ENCODE measurements at places on chromosomes 4 and X.

DNA sequence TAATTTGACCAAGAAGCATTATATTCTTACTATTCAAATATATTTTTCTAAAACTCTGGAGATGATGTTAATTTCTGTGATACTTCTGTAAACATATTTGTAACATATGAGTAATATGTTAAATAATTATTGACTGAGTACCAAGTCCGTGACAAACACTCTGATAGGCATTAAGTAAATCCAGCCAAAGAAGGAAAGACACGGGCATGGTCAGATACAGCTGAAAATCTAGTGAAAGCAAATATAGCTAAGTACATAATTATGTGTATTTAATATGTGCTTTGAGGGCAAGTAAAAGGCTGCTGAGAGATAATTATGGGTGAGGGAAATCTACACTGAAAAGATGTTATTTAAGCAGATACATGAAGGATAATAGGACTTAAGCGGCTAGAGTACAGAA lies 1263.6 kb upstream of the ADGRL3 start:
- DNase-seq: no peak

DNA sequence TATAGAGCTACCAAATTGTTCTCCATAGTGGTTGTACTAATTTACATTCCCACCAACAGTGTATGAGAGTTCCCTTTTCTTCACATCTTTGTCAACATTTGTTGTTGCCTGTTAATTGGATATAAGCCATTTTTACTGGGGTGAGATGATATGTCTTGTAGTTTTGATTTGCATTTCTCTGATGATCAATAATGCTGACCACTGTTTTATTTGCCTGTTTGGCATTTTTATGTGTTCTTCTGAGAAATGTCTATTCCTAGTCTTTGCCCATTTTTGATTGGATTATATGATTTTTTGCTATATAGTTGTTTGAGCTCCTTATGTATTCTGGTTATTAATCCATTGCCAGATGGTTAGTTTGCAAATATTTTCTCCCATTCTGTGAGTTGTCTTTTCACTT lies 44.3 kb downstream of the ACTRT1 start:
- DNase-seq: no peak

DNA sequence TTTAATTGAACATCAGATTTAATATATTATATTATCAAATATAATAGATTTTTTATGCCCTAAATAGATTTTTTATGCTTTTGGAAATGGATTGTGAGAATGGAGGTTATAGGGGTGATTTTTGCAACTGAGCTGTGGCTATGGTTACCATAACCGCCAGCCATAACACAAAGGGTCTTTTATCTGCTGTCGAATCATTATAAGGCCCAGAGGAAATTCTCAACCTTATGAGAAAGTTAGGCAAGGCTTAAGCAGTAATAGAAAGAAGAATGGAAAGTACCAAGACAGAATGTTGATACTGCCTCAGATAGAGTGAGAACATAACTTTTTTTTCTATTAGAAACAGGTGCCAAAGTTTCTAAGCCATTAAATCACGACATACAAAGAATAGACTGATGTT lies 26.3 kb upstream of the CXCL6 start:
- no peak for DNase-seq

GRCh38 chr4:164383358-164384220 lies 370.3 kb upstream of the SMIM31 start:
- DNase-seq: no peak

DNA sequence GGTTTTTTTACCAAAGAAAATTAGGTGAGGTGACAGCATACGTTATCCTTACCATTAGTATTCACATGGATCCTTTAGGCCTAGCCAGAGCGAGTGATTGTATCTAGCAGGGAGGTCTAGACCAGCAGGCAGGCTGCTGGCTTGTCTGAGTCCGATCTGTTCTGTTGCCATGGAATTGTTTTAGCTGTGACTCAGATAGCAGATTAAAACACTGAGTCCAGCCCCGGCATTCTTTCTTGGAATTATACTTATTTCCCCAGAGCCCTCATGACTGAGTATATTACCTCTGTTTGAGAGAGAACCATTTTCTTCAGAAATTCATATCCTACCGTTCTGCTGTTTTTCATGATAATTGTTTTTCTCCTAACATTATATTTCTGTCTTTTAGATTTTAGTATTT lies 37.4 kb downstream of the OCRL start:
- DNase-seq: no peak

- no peak for DNase-seq
These were observed 23.6 kb upstream of the CBR4 start for GRCh38 chr4:169033660-169034059.

- DNase-seq: no peak
These were observed 235.6 kb upstream of the HHIP start for GRCh38 chr4:144410230-144410783.

DNA sequence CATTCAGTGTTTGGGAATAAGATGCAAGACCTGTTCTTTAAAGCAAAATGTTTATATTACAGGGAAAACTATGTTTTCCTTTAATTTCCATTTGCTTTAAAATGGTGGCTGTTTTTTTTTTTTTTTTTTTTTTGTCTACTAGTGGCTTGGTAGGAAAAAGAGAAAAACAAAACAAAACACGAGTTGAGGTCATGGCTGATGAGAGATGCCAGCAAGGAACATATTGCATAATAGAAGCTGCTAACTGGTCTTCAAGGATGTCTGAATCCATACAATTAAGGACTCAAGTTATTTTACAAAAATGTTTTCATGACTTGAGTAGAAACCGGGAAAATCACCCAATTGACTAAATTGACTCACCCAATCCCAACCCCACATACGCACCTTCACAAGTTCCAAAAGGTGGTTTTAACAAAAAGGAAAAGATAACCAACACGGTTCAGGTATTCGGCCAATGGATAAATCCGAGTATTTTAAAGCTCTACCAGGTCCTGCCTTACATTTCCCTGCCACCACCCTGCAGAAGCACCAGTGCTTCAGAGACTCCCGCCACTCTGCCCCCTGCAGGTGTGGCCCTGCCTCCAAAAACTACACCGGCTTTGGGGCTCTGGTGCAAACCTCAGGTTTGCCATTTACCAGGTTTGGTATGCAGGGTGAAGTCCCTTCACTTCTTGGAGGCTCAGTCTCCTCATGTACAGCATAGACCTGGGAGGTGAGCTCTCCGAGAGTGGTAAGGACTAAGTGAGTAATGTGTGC lies 27.1 kb downstream of the PIR start:
- no peak for DNase-seq

DNA sequence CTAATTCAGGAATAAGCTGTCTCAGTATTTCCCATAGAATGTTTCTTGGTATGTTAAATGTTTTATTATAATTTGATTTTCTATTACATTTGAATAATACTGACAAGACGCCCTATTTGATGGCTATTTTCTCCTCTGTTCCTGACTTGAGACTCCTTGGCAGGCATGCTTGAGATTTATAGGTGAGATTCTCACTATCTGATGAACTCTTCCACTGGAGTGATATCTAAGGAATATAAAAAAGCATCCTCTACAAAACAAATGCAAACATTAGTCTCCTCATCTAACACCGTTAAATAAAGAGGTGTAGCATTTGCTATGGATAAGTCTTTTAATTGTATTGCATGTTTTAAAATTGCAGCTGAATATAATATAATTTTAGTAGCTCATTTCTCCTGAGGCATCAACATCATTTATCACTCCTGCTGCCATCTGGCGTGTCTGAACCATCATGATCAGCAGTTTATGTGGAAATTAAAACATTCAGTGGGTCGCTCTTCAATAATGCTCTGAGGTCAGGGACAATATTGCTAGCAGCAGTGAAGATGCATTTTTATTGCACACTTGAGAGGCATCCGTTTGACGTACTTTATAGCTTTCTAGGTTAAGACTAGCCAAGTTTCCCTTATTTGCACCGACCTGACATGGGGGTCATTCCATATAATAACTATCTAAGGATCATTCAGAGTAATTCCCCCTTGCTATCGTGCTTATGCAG lies 210.4 kb upstream of the GALNTL6 start:
- no peak for DNase-seq

GRCh38 chr4:1326751-1327525 lies 20.1 kb upstream of the UVSSA start:
- DNase-seq: no peak

GRCh38 chr4:15006416-15007024 lies 4.2 kb downstream of the CPEB2 start:
- DNase-seq: no peak

DNA sequence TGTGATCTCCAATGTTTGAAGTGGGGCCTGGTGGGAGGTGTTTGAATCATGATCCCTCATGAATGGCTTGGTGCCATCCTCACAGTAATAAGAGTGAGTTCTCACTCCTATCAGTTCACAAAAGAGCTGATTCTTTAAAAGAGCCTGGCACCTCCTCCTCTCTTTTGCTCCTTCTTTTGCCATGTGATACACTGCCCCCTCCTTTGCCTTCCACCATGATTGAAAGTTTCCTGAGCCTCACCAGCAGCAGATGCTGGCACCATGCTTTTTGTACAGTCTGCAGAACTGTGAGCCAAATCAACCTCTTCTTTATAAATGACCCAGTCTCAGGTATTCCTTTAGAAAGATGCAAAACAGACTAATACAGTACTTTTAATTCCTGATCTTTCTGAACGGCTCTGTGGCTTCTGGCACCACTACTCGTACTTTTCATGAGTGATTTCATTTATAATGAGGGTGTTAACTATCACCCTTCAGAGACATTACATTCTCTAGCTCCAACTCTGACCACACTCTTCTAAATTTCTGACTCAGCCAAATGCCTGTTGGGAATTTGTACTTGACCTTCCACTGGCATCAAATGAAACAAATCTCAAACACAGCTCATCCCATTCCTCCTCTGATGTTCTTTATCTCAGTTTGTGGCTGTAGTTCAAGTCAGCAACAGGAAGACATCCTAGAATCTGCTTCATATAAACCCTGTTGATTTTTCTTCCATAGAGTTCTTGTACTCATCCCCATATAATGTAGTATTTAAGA lies 4.2 kb downstream of the UFSP2 start:
- no peak for DNase-seq

- no peak for DNase-seq
These were observed 100.6 kb downstream of the AKAP4 start for GRCh38 chrX:50100188-50100587.

DNA sequence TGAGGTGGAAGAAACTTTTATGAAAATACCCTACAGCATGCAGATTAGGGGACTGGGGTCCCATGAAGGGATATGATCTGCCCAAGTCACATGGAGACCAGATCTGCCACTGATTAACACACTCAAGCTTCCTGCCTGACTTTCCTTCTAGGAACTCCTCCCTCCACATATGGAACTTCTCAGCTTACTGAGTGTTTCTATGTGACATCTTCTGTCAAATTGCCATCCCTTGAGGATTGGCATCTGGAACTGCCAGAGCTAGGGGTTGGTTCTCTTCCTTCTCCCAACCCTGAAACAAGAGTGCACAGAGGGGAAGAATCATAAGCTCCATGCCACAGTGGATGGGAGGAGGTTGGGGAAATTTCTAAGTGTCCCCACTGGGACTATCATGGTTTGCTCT lies 150.6 kb upstream of the MBNL3 start:
- no peak for DNase-seq

DNA sequence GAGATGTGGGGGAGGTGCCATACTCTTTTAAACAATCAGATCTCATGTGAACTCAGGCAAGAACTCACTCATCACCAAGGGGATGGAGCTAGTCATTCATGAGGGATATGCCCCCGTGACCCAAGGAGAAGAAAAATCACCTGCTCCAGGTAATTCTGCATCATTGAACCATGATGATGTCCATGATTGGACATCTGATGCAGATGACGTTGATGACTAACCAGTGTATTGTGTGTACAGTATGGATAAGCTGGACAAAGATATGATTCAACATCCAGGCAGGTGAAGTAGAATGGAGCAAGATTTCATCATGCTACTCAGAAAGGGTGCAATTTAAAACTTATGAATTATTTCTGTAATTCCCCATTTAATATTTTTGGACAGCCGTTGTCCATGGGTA lies 286.4 kb upstream of the SMIM31 start:
- DNase-seq: no peak

DNA sequence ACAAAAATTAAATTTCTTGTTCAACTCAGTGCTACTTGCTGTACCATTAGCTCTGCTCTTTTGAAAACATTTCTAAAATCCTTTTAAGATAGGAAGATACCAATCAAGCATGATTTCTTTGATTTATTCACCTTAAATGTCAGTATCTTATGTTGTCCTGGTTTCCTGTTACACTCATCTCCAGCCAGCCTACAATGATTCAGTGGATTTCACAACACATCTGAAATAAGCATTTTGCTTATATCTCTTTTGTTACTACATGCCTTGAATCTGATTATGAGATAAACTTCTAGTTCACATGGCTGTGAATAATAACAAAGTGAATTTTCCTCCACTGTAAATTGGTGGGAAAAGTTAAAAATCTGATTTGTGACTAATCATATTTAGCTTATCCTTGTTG lies 112.5 kb upstream of the BMP3 start:
- no peak for DNase-seq

- no peak for DNase-seq
These were observed 3.4 kb downstream of the WFS1 start for GRCh38 chr4:6272863-6273660.

Measured in stimulated activated CD8-positive, alpha-beta memory T cell treated with anti-CD3 and anti-CD28 coated beads, Interleukin-7, amount 100 ng/mL, for 48 hours (primary cell).